ENCODE measurements at places on chromosomes 2 and 18. TPM values are rescaled to one million over a fixed set of nuclear protein-coding genes. Genes with fewer than 3 reads are reported as not detected.
A peak's percentile ranks its signal among the peaks of the same experiment; 100 is the strongest.

CNTNAP5 gene
- total RNA-seq: 0.06 TPM

FAM168B gene
- total RNA-seq: 79.7 TPM

IL36A gene
- total RNA-seq: not detected

ITGB6 gene
- 141 TPM for total RNA-seq

INPP5D gene
- total RNA-seq: 26.1 TPM

B3GNT7 gene
- 73.7 TPM for total RNA-seq

MOGAT1 gene
- 1.7 TPM for total RNA-seq

DNA sequence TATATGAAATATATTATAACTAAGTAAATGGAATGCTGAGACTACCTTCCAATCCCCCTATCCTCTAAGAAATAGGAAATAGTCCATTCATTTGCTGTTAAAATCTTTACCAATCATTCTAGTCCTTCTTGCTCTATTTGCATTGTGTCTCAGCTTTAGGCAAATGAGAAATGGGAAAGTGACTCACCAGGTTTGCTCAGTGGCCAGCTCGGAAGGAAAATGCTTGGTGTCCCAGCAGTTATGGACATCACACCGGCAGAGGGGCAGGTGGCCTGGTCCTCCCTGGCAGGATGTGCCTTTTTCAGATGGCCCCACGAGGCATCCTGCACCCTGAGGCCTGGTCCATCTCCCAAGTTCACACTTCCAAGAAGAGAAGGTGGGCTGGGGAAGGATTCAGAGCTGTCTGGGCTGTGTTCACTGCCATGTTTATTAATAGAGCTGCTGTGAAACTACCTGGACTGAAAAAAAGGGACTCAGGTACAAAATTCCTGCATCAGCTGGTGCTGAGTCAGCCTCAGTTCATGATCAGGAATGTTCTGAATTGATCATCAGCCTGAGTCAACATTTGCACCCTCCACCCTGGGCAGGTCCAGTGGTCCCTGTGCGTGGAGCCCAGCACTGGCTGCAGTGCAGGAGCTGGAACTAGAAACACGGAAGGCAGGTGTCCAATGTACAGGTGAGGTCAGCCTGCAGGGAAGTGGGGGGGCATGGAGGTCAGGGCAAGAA lies 60.1 kb upstream of the ARL4C start:
- no peak for DNase-seq

DNA sequence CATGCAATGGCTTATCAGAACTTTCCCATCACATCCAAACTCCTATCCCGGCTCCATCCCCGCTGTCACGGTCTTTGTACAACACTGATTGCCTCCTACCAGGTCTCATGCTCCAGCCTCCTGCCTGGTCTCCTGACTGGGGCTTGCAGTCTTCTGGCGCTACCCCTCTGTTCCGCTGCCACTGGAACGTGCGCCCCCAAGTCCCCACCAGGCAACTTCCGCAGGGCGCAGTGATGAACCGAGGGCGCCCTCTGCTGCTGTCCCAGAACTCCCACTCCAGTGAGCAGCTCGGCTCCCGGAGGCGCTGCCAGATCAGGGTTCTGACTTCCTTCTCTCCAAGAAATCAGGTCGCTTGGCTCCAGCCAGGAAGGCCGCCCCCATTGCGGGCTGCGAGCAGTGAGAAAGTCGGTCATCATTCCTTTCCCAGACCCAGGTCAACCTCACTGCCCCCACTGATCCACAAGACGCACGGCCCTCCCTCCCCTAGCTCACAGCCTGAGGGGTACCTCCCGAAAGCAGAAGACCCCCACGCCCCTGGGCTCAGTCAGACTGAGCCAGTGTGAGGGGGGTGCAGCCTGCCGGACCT lies 43.9 kb upstream of the RAB11FIP5 start:
- DNase-seq: peak; percentile 29

DNA sequence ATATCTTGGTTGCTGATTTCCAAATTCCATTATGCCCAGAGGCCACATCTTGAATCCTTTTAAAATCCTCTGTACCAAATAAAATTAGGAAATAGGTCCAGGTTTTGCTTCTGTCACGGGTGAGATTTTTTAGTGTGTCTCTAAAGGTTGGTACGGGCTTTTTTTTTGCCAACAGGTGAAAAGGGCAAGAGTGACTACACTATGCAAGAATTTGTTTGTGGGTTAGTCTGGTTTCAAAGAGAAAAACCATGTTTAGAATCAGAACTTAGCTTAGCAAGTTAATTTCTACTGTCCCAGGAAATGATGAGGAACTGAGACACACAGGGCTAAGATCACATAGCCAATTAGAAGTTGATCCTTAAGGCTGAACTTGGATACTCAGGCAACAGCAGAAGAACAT lies 41.7 kb downstream of the POLR1A start:
- no peak for DNase-seq

DNA sequence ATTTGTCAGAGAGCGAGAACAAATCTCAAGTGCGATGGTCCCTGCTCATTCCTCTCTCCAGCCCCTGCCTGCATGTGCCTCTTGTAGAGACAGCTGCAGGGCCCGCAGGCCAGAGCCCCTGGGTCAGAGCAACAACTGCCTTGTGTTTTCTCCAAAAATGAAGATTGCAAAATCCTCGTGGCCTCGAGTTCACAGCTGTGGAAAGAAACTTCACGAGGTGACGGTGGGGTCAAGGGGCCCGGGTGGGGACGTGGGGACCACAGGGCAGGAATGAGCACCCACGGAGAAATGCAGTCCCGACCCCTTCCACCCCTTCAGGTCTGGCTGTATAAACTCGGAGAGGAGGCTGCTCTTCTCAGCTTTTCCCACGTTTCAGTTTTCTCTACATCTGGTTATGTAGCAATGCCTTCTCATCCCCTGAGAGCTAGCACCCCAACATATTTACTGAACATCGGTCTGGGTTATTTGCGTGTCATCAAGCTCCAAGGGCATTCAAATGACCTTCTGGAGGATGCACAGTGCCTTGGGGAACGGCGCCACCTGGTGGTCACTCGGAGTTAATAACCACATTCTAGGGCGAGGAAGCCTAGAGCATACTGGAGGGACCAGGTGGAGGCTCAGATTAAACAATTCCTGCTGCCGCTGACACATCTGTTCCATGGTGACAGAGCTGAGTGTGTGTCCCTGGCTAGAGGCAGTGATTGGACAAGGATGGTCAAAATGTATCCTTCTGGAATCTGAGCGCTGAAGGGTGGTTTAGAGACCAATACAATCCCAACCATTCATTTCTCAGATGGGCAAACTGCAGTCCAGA lies 91.4 kb upstream of the CYRIA start:
- peak; percentile 86 for DNase-seq

- no peak for DNase-seq
These were observed 270.8 kb upstream of the UBE2E3 start for GRCh38 chr2:180709392-180710145.

DNA sequence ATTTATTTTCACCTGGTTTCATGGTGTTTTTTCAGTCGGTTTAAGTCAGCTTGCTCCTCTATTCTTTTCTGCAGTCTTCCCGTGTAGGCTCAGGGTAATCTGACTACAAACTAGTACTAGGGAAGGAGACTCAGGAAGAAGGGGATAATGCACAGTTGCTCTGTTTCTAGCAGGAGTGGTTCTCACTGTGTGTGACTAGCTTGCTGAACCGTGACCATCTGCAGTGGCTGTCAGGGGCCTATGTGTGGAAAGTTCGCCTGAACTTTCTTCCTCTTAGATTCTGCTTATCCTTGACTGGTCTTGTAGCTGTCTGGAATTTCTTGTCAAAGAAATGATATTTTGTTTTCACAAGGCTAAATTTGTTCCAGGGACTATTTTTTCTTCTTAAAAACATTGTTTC lies 46.3 kb upstream of the AQP4 start:
- DNase-seq: no peak

DNA sequence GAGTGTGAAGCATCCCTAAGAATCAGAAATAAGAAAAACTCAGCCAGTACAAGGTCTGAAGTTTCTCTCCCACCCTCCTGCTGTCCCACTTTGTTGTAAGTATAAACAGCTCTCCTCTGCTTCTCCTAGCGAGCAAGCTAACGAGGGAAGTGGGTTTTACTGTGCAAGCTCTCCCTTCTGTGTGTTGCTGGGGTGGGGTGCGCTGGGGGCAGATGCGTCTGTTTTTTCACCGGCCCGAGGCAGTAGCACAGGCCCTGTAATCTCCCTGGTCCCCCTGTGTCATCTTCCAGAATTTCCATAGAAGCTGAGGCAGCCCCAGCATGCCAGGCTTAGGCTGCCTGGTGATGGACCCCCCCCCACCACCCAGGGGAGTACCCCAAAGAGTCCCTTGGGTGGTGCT lies 9.4 kb upstream of the CXCR4 start:
- DNase-seq: no peak

GRCh38 chr2:218891275-218892135 lies 10.9 kb downstream of the WNT10A start:
- no peak for DNase-seq

GRCh38 chr2:120762341-120763061 lies 26.8 kb downstream of the GLI2 start:
- peak; percentile 10 for DNase-seq

DNA sequence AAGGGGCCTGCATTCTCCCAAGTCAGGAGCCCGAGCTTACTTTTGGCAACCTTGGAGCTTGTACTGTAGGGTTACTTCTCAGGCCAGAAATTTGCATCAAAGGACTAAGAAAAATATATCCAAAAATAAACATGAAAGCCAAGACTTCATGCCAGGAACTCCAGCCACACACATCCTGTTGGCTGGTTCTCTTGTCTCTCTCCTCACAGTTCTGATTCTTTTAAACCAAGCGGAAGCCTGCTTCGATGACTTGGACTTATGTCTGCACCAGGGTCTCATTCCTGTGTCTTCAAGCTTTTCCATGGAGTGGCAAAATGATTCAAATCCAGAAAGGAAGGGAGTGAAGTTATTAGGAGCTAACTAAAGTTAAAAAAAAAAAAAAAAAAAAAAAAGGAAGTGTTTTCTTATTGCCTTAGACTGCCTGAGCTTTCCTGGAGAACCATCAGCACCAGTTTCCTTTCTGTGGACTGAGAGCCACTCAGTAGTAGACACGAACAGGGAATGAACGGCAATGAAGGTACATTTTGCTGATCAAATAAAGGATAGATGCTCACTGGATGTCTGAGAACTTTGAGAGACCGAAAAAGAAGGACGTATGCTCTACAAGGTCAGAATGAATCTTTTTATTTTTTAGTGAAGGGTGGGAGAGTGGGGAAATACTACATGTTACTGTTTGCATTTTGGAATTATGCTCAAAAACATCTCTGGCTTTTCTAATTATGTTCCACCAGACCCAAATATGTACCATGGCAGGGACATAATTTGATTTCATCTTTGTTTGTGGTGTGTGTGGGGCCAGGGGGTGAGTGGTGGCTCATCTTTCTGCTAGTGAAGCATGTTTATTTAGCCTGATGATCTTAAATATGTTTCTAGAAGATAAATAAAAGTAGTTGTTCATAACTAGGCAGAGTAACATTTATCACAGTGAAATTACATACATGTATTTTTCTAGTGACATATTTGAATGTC lies 86.0 kb downstream of the RAPGEF4 start:
- peak; percentile 28 for DNase-seq

DNA sequence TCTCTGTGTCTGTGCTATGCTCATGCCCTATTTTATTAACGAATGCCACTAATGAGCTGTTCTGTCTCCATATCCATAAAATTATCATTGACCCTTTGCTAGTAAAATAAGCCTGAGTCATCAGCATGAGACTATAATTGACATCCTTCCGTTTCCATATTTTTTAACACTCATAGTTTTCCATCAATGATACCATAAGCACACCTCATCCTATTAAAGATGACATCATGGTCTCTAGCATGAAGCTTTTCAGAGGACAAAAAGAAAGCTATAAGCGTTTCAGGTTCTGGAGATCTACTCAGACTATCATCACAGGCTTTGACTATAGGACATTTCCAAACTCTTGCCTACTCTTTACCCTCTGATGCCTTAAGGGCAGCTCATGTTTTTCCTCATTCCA lies 1.2 kb upstream of the DSC2 start:
- no peak for DNase-seq

All from lung (tissue), 17 donors.